Mucosa of gallbladder (tissue), 1 donor: ENCODE measurements at places on chromosomes 12 and 14.
A peak's percentile ranks its signal among the peaks of the same experiment; 100 is the strongest.

- DNase-seq, result no peak
Observed at GRCh38 chr14:99681101-99681831, 2.8 kb upstream of the CYP46A1 start.

- no peak for DNase-seq
Observed at GRCh38 chr12:124542021-124542949, 25.1 kb downstream of the NCOR2 start.

DNA sequence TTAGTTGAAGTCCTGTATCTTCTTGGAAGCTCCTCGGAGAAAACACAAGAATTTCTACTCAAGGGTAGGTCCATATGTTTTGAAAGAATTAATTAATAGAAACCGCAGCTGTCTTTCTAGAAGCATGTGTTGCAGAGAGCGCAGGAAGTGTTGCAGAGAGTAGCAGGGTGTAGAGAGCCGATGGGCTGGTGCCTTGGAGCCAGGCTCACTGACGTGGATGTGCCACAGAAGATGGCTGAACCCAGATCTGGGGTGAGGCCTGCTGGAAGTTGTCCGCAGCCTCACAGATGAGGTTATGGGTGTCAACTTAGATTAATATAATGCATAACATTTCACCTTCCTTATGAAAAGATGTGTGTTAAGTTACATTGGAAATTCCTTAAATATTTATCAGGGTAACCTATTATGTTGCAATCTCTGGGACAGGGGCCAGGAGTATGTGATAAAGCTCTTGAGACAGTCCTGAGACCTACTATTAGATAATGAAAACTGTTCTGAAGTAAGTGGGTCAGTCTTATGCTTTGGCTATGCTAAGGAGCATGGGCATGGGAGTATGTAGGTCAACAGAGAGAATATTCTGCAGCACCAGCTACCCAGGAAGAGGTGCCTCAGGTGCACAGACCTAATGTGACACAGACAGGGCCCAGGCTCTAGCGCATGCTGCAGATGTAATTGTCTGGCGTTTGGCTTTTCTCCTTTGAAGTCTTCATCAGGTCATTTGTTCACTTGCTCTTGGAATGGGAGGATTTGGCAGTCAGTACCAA, 973.3 kb downstream of the BCL11B start:
- no peak for DNase-seq

GRCh38 chr12:3574986-3575385, 84.0 kb downstream of the PRMT8 start:
- no peak for DNase-seq

DNA sequence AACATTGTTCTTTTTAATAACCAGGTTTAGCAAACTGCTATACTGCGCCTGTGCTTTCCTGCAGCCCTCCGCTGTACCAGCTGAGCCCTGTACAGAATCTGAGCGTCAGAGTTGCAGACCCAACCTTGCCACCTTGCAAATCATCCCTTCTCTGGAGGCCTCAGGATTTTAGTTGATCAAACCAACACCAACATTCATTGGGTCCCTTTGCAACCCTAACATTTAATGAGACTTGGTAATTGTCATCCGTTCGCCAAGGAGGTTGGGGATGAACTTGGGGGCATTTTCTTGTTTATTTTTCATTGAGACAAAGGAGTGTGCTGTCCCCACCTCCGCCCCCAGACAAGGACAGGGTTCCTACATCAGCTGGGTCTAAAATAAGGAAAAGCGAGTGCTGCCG, 2.6 kb upstream of the GSC start:
- no peak for DNase-seq

GRCh38 chr12:111998015-111998414, 14.9 kb downstream of the TMEM116 start:
- DNase-seq, result no peak

- no peak for DNase-seq
Observed at GRCh38 chr12:78420991-78421390, 443.6 kb upstream of the SYT1 start.

DNA sequence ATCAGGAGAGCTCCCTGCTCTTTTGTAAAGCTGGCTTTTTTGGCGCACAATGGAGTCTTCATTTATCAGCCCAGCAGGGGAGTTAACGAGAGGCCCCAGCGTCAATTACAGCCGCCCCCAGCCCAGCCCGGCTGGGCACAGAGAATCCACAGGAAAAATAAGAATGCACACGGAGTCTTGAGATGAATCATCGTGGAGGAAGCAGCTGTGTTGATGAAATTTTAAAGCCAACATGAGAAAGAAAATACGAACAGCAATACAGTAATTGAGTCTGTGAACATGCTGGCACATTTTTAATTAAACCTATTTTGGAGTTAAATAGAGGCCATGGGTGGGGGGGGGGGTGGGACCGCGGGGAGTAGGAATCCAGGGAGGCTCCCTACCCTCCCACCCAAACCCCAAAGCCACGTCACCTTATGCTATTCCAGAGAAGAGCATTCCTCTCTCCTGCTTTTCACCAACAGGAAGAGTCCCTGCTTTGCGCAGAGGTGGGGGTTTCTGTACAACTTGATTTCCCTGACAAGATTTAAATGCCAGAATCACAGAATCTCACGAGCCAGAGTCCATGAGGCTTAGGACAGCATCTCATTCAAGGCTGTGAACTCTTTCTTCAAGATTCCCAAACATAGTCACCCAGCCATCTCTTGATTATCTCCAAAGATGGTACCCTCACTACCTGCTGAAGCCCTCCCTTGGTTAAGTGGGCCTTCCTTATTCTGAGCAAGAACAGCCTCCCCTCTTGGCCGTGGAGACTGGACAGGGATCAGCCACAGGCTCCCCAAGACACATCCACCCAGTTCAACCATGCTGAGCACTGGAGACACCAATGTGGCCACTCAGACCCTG, 50.3 kb downstream of the CCNK start:
- no peak for DNase-seq

DNA sequence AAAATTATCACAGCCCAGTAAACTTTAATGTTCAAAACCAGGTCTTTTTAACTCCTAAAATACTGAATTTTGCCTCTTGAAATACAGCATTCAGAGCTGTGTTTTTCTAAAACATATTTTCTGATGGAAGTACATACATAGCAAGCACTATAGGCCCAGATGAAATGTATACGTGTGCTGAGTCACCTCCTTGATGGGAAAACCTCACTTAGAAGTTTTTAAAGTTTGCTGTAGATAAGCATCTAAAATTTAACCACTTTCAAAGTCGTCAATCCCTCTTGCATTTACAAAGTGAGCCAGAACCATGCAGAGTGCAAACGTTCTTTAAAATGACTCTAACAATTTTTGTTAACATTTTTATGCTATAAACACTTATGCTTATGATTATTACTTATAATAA, 618.8 kb downstream of the RPS29 start:
- no peak for DNase-seq

DNA sequence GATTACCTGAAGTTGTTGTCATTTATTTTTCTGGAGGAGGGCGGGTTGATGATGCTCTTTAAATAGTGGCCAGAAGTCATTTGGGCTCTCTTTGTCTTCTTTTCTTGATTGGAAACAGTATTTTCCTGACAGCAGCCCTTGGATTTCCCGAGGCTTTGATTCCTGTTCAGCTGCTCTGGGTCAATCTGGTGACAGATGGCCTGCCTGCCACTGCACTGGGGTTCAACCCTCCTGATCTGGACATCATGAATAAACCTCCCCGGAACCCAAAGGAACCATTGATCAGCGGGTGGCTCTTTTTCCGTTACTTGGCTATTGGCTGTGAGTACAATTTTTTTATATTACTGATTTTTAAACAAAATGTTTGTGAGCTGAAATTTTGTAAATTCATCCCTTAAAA, 60.4 kb downstream of the ANAPC7 start:
- no peak for DNase-seq

- DNase-seq, result peak; percentile 46
Observed at GRCh38 chr12:44812062-44812461, 64.1 kb downstream of the NELL2 start.

- DNase-seq, result no peak
Observed at GRCh38 chr12:71797531-71797930, 42.0 kb upstream of the TBC1D15 start.

GRCh38 chr12:66885115-66885875, 206.4 kb upstream of the GRIP1 start:
- DNase-seq, result no peak
